ENCODE measurements at places on chromosomes 1 and 21.
A peak's percentile ranks its signal among the peaks of the same experiment; 100 is the strongest.

DNA sequence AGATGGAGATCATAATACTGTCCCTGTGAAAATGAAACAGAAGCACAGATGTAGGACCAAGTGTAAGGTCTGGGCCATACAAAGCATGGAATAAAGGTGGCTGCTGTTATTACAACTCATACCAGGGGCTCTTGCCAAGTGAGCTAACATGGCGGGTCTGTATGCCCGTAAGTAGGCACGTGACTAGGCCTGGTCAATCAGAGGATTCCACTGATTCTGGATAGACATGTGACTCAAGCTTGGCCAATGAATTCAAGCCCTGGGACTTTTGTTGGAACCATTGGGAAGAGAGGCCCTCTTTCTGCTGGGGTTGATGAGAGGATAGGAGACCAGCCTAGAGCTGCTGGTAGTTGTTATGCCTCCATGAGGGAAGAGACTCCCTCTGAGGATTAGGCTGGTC is 47.8 kb upstream of the WNT4 start:
- DNase-seq: no peak

GRCh38 chr1:20348326-20348915 is 57.7 kb downstream of the VWA5B1 start:
- DNase-seq: peak; percentile 93

- DNase-seq: no peak
Measured at GRCh38 chr1:211642870-211643269, 32.6 kb downstream of the NEK2 start.

- DNase-seq: no peak
Measured at GRCh38 chr1:204925701-204926100, 55.0 kb downstream of the NFASC start.

- no peak for DNase-seq
Measured at GRCh38 chr1:211591980-211592493, 13.1 kb upstream of the SLC30A1 start.

GRCh38 chr1:221117548-221117951 is 238.3 kb downstream of the HLX start:
- DNase-seq: no peak

- no peak for DNase-seq
Measured at GRCh38 chr1:63116016-63116415, 206.4 kb upstream of the FOXD3 start.

- DNase-seq: no peak
Measured at GRCh38 chr1:20474996-20475395, 11.0 kb downstream of the CAMK2N1 start.

- no peak for DNase-seq
Measured at GRCh38 chr21:45974073-45975019, 7.2 kb upstream of the COL6A1 start.

- no peak for DNase-seq
Measured at GRCh38 chr1:228898582-228898992, 163.3 kb downstream of the RHOU start.
